Activated T-helper 17 cell treated with anti-CD3 and anti-CD28 coated beads, Interleukin-2, amount 50 U/mL, for 72 hours (primary cell): ENCODE measurements at places on chromosomes 1 and 21. TPM values are rescaled to one million over a fixed set of nuclear protein-coding genes. Genes with fewer than 3 reads are reported as not detected.

DNA sequence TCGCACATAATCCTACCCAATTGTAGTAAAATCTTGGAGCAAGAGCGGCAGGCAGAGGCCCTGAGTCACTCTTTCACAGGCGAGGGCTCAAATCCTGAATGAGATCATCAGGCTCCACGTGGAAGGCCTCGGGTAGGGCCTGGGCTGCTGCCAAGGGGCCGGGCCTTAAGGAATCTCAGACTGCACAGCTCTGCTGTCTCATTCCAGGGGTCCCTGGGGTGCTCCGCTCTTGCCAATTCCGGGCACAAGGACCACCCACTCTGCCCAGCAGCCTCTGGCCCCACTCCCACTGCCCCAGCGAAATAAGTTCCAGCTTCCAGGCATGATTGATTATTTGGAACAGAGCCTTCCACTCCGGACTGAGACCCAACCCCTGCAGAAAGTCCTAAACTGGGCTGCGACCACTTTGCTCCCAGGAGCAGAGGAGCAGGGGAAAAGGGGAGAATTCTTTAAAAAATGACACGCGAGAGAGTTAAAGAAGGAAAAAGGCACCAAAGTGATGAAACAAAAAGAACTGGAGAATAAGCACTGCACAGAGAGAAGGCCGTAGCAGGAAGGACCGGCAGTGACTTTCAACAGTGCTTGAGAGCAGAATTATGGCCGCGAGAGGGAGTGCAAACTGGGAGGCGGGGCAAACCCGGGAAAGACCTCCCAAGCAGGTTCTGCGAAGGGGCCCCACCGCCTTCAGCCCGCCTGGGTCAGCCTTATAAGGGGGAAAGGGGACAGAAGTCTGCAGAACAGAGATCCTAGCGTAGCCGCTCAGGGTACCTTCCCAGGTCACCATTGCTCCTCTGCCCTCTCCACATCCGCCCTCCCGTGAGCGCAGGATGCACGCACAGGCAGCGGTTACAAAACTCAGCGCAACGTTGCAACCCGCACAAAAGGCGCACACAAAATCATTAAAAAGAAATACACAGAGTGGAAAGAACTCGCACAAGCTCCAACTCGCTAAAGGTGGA lies 2.0 kb downstream of the ADAMTS1 start:
- ATAC-seq = peak; percentile 28

DNA sequence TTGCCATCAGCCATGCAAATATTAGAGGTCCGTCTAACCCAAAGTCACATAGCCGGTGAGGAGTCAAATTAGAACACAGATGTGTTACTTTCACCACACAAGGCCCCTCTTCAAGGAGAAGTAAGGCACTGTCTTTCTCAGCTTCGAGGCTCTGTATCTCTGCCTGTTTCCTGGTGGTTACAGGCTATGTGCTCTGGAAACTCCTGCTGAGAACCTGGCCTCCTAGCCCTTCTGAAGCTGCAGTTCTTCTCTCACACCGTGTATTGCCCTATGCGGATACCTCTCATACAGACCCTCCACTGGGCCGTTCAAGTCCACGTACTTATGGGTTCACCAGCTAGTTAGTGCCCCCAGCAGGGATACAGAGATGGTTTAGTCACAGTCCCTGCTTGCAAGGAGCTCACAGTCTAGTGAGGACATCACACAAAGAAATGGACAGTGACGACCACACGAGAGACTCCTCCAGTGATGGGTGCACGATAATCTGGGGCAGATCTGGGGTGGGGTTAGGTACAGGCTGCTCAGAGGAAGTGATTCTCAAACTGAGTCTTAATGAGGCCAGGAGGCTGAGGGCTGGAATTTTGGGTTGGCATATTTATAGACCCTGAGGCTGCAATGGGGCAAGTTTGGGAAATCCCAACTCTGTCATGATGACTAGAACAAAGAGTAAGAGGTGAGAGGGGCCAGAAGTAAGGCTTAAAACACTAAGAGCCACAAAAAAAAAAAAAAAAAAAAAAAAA lies 22.8 kb upstream of the ELOA start:
- peak; percentile 81 for ATAC-seq

DNA sequence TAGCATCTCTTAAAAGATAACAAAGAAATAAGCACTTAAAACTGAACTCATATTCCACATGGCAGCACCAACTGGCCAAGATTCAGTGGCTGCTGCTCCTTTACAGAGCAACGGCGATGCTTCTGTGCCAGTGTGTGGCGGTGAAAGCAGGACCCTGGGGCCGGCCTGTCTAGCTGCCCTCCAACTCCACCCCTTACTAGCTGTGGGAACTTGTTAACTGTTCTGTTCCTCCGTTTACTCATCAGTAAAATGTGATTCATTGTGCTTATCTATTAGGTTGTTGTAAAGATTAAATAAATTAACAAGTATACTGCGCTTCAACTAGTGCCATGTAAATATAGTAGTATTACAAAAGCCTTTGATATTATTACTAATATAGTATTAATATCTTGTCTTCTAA lies 133.2 kb downstream of the GDAP2 start:
- ATAC-seq = no peak

DNA sequence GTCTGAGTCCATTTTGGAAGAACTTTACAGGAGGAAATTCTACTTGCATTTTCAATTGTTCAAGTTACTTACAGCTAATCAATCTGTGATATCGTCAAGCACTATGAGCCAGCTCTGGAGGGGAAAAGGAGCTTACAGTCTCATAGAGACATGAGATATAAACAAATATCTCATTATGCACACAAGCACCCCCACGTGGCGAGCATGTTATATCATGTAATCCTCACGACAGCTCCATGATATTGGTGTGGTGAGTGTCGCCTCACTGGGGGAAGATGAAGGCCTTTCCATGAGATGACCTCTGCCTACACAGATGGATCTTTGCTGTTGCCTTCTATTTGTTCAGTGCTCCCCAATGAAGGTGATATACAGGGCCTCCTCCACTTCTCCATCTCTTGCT lies 34.6 kb downstream of the TNR start:
- ATAC-seq = no peak

DNA sequence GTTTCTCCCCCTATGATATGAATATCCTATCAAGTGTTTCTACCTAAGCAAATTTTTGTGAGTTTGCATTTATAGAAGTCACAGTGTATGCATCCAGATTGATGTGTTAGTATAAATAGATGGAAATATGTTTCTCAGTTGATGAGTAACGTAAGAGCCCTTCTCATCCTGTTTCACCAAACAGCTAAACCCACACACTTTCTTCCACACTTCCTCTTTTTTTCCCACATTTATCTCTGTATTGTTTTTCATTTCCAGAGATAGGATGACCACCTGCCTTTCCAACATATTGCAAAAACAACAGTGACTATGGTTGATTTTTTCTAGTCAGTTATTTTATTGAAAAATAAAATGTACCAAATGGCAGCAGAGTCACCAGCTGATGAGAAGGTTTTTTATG lies 490.1 kb downstream of the NEGR1 start:
- no peak for ATAC-seq

DNA sequence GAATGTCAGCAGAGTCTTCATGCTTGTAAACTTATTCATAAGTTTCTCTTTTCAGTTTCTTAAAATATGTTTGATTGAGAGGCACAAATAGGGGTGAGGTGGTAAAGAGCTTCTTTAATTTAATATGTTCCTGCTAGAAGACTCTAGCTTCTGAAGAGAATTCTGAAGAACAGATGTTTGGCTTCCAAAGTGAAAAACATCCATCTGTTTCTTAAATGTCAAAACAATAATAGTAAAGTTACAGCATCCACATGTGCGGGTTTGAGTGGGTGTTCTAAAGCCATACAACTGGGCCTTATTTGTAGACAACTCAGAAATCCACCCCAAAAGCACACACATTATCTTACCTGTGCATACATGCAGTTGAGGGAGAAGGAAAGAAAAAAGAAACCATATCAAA lies 144.0 kb upstream of the ADGRL4 start:
- ATAC-seq = no peak

- no peak for ATAC-seq
Measured at GRCh38 chr1:162151900-162152829, 82.7 kb downstream of the NOS1AP start.

DNA sequence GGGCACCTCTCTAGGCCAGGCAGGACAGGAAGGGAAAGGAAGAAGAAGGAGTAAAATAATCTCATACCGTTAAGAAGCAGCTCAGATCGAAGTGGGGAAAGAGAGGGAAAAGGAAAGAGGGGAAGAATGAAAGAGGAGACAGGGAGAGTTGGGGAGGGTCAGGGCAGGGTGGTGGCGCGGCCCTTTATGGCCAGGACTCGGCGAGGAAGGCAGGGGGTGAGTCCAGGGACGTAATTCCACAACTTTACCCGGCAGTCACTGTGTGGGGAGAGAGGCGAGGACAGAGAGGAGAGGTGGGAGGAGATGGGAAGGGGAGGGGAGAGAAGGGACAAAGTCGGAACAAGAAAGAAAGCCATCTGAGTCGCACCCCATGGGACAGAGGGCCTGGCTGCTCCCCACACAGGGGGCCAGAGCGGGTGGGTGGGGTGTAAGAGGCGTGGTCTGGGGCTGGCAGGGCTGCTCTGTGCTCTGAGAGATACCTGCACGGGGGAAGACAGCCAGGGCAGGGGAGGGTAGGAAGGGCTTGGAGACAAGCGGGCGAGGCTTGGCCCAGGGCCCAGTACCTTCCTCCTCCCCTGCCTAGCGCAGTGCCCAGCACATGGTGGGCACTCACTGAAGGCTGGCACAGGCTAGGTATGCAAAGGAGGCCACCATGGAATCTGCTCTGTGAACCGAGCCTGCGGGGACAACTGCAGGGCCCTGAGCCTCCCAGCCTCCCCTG lies 49.4 kb downstream of the KIF21B start:
- ATAC-seq = no peak

- no peak for ATAC-seq
Measured at GRCh38 chr1:197659171-197659570, 116.1 kb downstream of the DENND1B start.

GRCh38 chr21:36246080-36246631 lies 73.8 kb upstream of the MORC3 start:
- no peak for ATAC-seq

- ATAC-seq = no peak
Measured at GRCh38 chr1:117759535-117759934, 153.7 kb downstream of the TENT5C start.

- peak; percentile 19 for ATAC-seq
Measured at GRCh38 chr1:149936992-149937705, 470 bp upstream of the MTMR11 start.

DNA sequence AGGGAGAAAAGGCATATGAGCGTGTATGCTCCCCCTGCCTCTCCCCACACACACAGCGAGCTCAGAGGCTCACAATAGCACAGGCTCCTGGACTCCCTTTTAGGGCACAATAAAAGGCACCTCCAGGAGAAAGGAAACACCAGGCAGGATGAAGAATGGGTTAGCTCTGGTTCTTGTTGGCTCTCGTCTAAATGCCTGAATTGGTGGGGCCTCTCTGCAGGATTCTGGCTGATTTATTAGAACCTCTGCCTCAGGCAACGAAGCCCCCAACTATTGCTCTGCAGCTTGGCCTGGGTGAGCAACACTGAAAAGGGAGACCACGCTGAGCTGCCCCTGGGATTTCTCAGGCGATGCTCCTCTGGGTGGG lies 590.9 kb upstream of the PLXNA2 start:
- no peak for ATAC-seq

GRCh38 chr1:184854036-184854435 lies 99.4 kb upstream of the EDEM3 start:
- ATAC-seq = no peak

DNA sequence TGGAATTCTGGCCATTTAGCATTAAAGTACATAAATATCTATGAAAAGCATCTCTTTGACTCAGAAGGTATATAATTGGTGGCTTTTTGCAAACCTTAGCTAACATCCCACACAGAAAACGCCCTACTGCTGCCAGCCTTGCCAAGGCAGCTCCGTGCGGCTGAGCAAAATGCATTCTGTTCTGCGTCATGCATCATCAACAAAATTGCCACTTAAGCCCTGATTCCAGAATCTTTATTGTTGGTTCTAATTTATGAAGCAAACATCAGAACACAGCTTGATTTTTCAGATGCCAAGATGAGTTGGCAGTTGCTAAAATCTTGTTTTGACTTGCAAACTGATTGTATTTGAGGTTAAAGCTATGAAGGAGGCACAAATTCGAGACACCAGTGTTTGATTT lies 314.9 kb upstream of the DEPDC1 start:
- ATAC-seq = no peak

IL20 gene
- not detected for total RNA-seq

SNRPE gene
- total RNA-seq = 275 TPM

DVL1 gene
- total RNA-seq = 46.2 TPM

NTMT2 gene
- not detected for total RNA-seq

NPPB gene
- not detected for total RNA-seq

MYOC gene
- total RNA-seq = not detected

RXFP4 gene
- total RNA-seq = not detected
